NCI-H2081 treated with DMSO at 0.1 percent for 48 hours (cell line): ENCODE measurements at places on chromosomes 1 and 21.

GRCh38 chr1:207691841-207692240 is 46.9 kb downstream of the CR1L start:
- DNase-seq, result no peak

- DNase-seq, result no peak
These were observed 394.3 kb downstream of the TGFB2 start for GRCh38 chr1:218739426-218739825.

DNA sequence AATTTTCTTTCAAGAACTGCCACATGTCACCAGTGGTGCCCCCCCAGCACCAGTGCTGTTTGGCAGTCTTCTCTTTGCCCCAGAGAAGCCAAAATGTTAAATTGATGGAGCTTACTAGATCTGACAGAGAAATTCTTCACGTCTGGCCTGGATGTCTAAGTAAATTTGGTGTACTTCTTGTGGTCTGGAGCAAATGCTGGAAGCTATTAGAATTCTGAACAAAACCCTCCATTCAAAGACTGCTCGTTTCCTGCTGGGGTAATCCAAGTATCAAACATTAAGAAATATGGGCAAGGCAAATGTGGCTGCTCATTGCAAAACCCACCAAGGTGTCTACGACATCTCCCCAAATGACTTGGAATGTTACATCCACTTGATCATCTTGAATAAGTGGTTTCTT is 92.3 kb downstream of the ROR1 start:
- no peak for DNase-seq

DNA sequence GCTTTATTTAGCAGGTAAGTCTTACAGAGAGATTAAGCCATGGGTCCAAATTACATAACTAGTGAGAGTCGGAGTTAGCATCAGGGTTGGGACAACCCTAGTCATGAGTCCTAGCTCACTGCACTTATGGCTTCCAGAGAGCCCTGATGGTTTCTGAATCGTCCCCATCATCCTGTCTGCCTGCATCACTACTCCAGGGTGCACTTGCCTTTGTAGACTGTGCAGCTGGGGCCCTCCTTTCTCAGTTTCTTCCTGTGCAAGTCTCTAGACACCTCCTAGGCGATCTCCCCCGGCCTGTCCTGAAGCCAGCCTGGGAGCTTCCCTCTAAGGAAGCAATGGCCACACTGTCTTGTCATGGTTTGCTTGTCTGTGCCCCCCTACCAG is 37.1 kb downstream of the KIAA0040 start:
- no peak for DNase-seq

DNA sequence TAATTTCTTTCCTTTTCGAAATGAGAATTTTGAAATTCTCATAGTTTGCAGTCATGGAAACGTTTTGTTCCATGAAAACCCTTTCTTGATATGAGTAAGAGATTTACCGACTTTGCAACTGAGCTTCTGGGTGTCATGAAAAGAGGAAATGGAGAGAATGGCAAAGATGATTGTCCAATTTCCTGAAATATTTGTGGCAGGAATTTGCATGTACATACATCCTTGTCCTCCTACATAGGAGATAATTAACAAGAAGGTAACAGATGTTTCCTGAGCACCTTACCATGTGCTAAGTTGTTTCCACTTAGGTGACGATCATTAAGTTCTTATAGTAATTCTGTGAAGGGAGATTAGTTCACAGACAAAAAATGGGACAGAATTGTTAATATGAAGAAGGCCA is 170.7 kb downstream of the NEGR1 start:
- no peak for DNase-seq

GRCh38 chr21:45957981-45958600 is 23.5 kb upstream of the COL6A1 start:
- DNase-seq, result no peak

DNA sequence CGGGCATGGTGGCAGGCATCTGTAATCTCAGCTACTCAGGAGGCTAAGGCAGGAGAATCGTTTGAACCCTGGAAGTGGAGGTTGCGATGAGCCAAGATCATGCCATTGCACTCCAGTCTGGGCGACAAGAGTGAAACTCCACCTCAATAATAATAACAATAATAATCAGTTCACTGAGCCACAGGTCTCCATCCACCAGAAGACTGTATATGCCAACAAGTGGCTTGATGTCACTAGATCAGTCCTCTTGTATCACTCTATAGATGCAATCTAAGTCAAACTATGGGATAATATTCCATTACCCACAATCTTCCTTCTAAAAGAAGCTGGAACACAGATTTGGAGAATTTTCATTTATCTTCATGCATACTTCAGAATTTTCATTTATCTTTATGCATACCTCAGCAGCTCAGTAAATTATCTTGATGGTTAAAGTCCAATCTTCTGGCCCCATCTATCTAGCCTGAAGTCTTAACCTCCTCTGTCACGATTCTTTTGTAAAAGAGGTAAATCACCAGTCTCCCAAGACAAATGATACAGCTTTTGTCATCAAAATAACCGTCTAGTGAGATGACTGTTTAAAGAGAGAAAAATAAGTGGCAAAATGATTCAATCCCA is 61.8 kb downstream of the PUM1 start:
- no peak for DNase-seq
